ENCODE measurements at places on chromosomes 6 and 20.

DNA sequence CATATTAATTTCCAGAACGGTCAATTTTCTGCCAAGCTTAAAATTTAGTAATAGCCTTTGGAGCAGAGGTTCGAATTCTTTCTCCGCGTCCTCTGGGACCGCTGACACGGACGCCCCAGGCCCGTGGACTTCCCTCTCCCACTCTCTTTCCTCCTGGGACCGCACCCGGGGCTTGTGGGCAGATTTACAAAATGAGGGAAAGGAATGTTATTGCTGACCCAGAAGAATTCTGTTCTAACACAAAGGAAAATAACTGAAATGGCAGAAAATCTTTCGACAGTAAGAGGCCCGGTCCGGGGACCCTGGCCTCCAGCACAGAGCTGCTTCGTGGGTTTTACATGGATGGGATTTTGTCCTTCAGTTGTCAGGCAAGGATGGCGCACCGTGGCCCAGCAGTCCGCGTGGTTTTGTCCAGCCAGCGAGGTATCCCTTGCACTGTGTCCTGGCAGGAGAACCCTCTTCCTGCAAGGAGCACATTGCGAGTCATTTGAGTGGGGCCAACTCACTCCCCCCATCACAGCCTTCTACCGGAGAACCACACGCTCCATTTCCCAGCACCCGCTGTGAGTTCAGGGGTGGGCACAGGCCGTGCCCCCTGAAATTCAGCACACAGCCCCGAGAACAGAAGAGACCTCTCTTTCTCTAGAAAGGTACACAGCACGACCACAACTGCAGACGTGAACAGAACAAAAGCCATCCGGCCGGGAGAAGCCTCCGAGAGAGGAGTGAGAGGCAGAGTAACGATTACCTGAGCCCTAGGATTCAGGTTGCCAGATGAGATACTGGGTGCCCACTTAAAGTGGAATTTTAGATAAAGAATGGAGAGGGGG is 106.0 kb upstream of the AFDN start:
- DNase-seq: no peak

- no peak for DNase-seq
Observed at GRCh38 chr20:57435498-57436222, 44.5 kb downstream of the RBM38 start.

- DNase-seq: no peak
Observed at GRCh38 chr20:63345328-63346100, 15.6 kb downstream of the CHRNA4 start.

GRCh38 chr6:11845664-11846577 is 67.3 kb upstream of the ADTRP start:
- no peak for DNase-seq

DNA sequence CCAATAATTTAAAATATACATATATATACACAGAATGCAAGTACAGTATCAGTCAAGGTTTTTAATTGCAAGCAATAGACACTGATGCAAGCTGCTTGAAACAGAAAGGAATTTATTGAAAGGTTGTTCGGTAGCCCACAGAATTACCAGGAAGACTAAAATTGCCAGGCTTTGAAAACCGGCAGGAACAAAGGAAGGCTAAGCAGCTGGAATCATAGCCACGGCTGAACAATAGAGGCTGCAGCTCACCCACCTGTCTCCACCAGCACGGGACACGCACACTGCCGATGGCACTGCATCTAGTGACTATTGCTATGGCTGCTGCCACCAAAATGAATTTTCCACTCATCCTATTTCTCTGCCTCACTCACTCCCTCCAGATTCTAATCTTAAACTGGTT is 22.0 kb upstream of the L3MBTL3 start:
- no peak for DNase-seq

DNA sequence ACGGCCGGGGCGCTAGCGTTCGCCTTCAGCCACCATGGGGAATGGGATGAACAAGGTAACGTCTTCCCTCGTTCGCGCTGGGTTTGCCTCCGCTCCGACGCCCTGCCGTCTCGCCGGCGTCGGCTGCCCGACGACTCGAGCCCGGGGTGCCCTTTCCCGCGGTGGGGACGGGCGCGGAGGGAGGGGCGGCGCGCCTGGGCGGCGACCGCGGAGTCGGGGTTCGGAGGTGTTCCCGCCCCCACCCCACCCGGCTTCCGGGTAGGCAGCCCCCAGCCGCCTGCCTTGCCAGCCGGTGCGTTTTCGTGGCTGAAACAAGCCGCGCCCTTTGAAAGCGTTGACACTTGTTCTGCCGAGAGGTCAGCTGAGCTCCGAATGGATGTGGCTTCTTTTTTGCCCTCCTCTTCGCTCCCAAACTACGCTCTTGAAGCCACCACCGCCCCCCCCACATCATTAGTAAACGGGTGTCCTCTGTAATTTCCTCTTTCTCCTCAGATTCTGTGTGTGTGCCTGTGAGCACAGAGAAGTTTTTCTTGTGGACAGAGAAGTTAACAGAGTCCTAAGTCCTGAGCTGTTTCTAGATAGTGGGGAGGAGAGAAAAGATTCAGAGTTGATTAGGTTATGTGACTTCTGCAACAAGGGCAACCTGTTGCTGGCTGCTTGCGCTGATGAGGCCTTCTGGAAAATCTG is 362 bp downstream of the DUSP22 start:
- DNase-seq: peak; percentile 61

DNA sequence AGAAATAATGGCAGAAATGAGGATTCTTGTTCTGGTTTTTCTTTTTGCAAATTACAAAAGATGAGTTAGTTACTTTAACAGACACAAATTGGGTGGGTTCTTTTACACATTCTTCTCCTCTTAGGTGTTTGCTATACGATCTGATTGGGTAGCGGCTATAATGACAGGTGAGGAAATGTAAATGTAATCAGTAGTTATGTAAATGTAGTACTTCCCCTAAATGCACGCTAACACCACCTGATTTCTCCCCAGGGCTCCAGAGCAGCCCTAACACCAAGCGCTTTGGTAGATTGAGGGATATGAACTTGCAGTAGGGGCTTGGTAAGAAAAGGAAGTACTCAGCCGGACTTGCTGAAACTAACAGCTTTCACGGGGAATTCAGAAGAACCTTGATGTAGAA is 499.4 kb upstream of the NOX3 start:
- no peak for DNase-seq

GRCh38 chr6:34347303-34347702 is 45.2 kb downstream of the NUDT3 start:
- DNase-seq: no peak

- no peak for DNase-seq
Observed at GRCh38 chr20:1035466-1035865, 33.4 kb upstream of the RSPO4 start.

DNA sequence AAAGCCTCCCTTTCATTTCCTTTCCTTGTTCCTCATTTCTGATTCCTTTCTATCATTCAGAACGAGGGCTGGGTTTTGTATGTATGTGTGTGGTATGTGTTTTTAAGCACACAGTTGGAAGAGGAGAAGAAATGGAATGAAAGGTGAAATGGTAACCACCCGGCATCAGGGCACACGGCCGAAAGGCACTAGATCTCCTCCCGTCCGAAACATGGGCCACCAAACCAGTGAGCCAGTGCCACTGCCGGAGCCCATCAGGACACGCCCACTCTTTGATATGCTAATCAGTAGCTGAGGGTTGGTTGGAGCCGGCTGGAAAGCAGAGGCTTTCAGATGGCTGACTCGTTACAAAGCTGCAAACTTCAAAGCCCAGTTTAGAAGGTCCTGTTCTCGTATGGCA is 228.6 kb upstream of the JARID2 start:
- no peak for DNase-seq

GRCh38 chr6:170153436-170154319 is 137.2 kb downstream of the DLL1 start:
- DNase-seq: no peak

GRCh38 chr6:4316867-4317400 is 181.6 kb upstream of the ECI2 start:
- no peak for DNase-seq

GRCh38 chr6:108157981-108158525 is 7.8 kb upstream of the NR2E1 start:
- DNase-seq: no peak

DNA sequence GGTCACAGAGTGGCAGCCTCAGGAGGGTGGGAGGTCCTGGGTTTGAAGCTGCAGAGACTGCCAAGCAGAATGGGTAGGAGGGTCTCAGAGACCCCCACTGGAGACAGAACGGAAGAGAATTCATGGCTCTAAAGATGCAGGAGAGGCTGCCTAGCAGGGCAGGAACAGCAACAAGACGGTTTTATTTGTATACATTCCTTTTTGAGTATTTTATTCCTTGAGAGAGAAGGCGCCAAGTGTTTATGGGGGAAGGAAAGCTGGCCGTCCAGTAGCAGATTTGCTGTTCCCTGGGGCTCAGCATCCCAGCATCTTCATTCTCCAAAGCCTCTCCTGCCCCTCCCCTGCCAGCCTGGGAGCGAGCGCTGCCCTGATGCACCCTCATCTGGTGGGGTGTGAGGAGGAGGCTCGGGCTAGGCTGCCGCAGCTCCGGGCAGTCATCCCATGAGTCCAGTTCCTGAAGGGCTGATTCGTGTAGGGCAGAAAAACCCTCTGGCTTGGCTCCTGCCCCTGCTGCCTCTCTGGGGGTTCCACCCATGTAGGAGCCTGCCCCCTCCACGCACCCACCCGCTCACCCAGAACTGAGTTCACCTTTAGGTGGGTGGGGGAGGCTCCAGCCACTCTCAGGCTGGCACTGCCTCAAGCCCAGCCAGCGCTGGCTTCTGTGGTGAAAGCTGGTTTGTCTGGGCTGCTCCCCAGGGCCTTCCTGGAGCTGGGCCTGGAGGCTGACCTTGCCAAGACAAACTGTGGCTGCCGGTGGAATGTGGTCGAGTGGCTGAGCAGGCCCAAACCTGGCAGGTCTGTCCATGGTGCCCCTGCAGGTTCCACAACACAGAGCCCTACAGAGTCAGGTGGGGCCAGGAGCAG is 32.4 kb downstream of the CPXM1 start:
- no peak for DNase-seq

DNA sequence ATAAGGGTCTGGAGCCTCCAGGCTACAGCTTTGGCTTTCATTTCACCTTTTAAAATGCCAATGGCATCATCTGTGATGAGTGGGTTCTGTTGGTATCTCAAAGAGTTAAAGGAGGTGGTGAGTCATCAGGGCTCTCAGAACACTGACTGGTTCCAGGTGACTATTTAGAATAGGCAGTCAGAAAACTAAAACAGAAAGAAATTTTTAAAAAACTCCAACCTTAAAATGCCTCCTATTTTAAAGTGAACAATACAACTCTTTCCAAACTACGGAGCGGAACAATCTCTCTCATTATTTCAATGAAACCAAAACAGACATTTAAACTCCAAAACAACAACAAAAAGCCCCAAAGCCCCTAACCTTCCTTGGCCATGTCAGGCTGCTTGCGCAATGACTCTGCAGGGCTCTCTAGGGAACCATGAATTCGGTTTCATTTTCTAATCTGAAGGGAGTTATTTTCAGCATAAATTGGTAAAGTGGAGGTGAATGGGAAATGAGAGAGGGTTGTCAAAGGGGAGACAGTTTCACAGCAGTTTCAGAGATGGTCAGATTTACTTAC is 194.9 kb downstream of the KIF6 start:
- no peak for DNase-seq

GRCh38 chr6:51093871-51094270 is 275.2 kb downstream of the TFAP2B start:
- DNase-seq: no peak

GRCh38 chr6:2877057-2877882 is 25.8 kb downstream of the SERPINB9 start:
- no peak for DNase-seq

DNA sequence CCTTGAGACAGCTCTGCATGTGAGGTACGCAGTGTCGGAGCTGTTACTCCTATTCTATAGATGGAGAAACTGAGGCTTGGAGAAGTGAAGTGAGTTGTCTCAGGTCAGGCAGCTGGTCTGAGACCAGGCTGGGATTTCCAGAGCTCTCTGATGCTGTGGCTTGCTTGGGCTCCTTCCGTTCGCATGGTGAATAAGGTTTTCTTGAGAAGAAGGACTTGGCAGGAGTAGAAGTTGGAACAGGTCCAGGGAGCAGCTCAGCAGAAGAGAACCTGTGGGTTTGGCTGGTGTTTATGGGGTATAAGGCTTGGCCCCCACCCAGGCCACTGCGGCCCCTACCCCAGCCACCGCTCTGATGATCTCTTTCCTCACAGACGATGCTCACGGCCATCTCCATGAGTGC is 7.4 kb downstream of the SLC12A5 start:
- no peak for DNase-seq

DNA sequence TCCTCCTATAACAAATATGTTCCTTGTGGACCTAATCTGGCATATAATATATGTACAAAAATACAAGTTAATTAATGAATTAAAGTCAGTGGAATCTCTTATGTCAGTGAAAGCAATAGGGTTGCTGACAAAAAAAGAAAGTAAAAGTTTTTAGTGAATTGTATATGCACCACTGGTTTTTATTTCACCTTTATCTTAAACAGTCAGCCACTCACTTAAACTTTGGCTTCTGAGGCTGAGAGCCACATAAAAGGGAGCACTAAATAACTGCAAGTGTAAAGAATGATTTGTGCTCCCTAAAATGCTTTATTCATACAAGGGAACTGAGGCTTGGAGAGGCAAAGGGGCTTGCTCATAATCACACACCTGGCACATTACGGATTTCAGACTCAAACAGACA is 9.9 kb upstream of the F13A1 start:
- DNase-seq: no peak

GRCh38 chr6:24923885-24924401 is 11.8 kb downstream of the RIPOR2 start:
- DNase-seq: no peak

DNA sequence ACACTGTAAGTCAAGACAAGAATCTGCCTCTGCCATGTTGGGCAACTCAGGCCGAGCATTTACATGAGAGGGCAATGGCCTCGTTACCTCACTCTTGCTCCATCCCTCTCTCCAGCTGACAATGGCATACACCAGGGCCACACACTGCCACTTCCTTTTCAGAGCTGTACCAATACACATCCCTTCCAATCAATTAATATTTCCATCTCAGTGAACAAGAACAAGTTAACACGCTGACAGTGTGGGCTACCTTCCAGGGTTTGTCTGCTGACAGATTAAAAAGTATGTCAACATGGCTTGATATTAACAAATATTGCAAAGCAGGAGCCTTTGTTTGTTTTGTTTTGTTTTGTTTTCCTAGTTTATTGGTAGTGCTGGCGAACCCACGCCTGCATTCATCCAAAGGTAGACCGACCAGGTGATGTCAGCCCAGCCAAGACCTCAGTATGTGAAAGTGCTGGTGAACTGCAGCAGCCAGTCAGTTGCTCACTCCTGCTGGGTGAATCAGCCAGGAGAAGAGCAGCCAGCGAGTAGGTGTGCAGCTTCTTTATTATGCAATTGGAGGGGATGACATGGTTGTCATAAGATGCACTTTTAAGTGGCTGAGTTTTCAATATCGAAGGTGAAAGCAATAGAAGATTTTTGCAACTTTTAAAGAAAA is 487.3 kb upstream of the JARID2 start:
- no peak for DNase-seq

DNA sequence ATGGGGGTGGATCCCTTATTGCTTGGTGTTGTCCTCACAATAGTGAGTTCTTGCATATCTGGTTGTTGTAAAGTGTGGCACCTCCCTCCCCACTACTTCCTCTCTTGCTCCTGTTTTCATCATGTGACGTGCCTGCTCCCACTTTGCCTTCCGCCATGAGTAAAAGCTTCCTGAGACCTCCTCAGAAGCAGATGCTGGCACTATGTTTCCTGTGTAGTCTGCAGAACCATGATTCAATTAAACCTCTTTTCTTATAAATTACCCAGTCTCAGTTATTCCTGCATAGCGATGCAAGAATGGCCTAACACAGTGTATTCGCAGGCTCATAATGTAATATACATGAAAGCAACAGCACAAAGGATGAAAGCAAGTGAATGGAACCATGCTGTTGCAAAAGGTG is 28.4 kb upstream of the ANKRD60 start:
- no peak for DNase-seq

- no peak for DNase-seq
Observed at GRCh38 chr6:74993136-74993535, 212.7 kb downstream of the COL12A1 start.
